ENCODE measurements at places on chromosomes 2 and 18.

- no peak for DNase-seq
Observed at GRCh38 chr2:231034291-231034882, 2.9 kb upstream of the C2orf72 start.

- DNase-seq: no peak
Observed at GRCh38 chr2:199458009-199458805, 468 bp upstream of the SATB2 start.

GRCh38 chr2:226154610-226155009 lies 645.0 kb downstream of the IRS1 start:
- no peak for DNase-seq

GRCh38 chr2:166376488-166376828 lies 714 bp upstream of the SCN9A start:
- no peak for DNase-seq

DNA sequence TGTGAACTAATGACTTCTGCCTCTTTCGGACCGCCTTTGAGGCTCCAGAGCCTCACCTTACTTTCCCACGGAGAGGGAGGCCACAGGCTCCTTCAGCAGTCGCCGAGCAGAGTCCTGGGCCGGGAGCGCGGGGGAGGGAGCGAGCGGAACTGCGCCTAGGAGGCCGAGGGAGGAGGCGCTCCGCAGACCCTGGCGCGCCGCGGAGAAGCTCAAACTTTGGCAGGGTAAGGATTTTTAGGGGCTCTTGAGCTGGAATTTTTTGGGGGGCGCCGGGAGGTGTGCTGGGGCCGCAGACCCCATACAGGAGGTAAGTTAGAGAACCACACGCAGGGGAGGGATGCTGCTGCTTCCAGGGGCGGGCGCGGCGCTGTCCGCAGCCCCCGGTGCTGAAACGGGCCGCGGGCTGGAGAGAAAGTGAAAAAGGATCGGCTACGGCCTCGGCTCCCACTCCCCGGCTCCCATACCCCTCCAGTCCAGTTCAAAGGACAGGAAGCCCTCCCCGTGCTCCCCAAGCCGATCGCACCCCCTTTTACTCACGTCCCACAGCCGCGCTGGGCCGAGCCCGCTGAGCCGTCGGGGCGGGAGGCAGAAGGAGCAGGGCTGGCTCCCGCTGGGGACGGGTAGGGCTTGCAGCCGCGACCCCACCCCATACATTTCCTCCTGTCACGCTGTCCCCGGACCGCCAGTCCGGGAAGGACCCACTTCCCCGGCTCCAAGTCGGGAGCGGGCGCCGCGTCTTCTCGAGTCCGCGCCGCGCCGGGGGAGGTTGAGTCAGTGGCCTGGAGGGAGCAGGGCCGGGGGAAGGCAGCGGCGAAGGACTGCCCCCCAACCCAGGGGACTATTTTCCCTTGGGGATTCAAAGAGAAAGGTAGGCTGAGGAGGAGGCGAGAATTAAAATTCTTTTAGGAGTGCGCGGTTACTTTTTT lies at the start of gene CNGA3:
TSS of gene CNGA3 (plus strand) at position 146 of the 926 bp plus-strand sequence. CDS start 23,520 bp downstream, outside the sequence.
- DNase-seq: no peak

GRCh38 chr2:3523551-3524041 lies 4.3 kb upstream of the ADI1 start:
- no peak for DNase-seq

DNA sequence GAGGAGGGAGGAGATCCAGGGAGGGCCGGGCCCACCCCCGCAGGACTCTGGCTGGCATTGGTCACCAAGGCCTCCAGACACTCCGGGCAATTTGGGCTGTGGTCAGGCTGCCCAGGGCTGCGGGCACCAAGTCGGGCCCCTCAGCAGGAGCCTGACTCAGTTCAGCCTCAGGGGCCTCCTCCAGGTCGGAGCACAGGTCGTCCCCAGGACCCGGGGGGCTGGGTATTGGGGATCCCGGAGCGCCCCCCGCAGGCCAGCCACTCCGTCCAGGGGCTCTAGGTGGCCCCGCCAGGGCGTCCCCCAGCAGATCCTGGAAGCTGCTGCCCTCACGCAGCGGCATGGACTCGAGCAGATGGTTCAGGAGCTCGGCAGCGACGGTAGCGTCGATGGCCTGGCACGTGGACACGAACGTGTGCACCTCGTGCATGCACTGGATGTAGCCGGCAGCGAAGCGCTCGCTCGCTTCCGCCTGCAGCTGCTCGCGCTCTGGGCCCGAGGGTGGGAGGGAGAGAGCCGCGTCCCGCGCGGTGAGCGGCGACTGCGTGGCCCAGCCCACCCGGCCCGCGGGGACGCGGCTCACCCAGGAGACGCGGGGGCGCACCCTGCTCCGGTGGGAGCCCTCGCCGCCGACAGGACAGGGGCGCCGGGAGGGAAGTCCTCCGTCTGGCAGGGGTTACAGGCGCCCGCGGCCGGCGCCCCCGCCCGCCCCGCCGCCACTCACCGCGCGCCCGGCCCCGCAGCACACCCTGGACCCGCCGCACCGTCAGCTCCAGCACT lies 884 bp downstream of the HES6 start:
- DNase-seq: no peak

- DNase-seq: no peak
Observed at GRCh38 chr18:31688606-31689005, 4.2 kb upstream of the B4GALT6 start.

- no peak for DNase-seq
Observed at GRCh38 chr2:240955306-240956170, 42.9 kb upstream of the SNED1 start.

GRCh38 chr2:180715044-180715443 lies 265.4 kb upstream of the UBE2E3 start:
- no peak for DNase-seq

DNA sequence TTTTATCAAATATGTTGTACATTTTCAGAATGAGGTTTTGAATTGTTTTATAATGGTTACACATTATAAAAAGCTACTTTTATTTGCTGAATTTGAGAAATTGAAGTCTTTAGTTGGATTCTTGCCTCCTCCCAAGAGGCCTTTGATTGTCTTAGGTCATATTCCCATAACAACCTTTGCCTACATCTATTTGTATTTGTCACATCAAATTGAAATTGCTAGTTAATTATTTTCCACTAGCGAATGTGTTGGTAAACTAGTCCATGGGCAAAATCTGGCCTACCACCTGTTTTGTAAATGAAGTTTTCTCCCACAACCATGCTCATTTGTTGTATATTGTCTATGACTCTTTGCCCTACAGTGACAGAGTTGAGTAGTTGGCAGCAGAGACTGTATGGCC lies 60.4 kb downstream of the CCDC138 start:
- DNase-seq: no peak

GRCh38 chr2:60262178-60262577 lies 291.3 kb downstream of the BCL11A start:
- DNase-seq: no peak

GRCh38 chr2:235234736-235235135 lies 259.1 kb upstream of the AGAP1 start:
- no peak for DNase-seq

GRCh38 chr18:71237641-71238040 lies 948.8 kb downstream of the SOCS6 start:
- DNase-seq: no peak

GRCh38 chr18:2921778-2922177 lies 75.0 kb downstream of the EMILIN2 start:
- DNase-seq: no peak

DNA sequence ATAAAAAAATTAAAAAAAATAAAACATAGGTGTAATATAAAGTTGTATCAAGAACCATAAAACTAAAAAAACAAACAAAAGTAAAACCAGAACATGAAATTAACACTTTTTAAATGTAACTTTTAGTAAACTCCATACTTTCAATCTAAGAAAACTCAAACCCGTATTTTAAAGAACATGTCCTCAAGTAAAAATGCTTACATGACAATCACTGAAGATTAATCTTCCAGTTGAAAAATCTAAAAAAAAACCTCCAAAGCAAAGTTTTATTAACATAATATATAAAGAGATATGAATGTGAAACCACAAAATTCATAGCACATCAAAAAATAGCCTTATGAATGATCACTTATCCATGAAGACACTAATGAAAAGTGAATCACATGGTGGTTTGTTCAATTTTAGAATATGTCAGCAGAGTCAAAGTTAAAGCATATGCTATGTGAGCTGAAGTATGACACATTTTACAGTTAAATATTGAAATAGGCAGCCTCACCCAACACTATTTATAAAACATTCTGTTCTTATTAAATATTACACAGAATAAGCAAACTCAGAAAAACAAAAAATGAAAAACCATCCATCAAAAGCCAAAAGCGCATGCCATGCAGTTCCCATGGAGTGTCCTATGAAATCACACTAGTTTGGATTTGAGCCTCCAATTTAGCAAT lies 23.1 kb upstream of the CHAC2 start:
- DNase-seq: no peak

DNA sequence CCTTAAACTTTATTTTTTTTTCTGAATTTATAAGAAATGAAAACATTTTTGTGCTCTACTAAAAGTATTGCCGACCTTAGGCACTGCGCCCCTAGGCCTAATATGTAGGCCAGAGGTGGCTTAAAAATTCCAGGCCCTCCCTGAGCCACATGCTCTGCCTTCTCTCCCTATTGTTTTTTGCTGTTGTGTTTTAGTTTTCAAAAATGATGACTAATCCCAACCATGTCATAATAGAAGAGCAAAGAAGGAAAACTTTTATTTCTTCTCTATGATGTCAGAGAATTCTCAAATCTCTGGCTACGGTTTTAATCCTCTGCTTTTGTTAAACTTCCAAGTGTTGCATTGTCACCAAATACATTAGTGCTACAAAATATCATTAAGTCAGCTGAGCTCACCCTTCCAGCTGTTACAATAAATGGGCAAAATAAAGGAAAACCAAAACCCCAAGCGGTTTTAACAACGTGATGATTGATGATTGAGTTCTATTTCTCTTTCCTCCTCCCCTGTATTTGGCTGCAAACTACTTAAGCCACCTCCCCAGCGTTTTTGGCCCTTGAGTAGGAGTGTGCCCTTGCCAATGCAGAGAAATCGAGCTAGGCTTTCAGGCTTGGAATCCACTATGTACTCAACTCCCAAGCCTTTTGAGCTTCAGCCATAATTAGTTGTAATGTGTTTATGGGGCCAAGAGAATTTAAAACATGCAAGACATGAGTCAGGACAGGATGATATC lies 163.5 kb upstream of the POU3F3 start:
- DNase-seq: no peak

GRCh38 chr2:7044253-7045250 lies 127.3 kb downstream of the RNF144A start:
- DNase-seq: peak; percentile 46

- no peak for DNase-seq
Observed at GRCh38 chr2:115057473-115057872, 615.0 kb downstream of the DPP10 start.

GRCh38 chr18:63858456-63858855 lies 29.0 kb upstream of the SERPINB2 start:
- DNase-seq: no peak

- DNase-seq: no peak
Observed at GRCh38 chr2:1766425-1766824, 22.1 kb upstream of the PXDN start.

DNA sequence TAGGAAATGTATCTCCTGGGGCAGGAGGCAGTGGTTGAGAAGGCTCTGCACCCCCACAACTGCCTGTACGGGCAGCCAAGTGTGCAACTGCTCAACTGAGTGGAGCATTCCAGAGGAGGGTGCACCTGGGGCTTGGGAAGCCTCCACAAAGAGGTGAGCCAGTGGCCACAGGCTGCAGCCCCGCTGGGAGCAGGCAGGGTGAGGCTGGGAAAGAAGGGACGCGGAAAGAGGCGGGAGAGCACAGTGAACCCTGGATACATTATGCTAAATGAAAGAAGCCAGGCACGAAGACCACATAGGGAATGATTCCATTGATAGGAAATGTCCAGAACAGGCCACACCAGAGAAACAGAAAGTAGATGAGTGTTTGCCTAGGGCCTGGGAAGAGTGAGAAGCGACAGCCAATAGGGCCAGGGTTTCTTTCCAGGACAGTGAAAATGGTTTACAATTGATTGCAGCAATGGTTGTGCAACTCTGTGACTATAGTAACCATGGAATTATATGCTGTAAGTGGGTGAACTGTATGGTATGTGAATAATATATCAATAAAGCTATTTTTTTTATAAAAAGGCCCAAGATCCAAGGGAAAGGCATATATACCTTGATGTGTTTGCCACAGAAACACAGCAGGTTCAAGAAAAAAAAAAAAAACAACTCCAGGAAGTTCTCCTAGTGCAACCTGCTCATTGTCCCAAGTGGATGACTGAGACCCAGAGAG lies 82.4 kb downstream of the DDX1 start:
- DNase-seq: no peak

GRCh38 chr2:238362626-238363025 lies 42.3 kb downstream of the TRAF3IP1 start:
- DNase-seq: no peak

DNA sequence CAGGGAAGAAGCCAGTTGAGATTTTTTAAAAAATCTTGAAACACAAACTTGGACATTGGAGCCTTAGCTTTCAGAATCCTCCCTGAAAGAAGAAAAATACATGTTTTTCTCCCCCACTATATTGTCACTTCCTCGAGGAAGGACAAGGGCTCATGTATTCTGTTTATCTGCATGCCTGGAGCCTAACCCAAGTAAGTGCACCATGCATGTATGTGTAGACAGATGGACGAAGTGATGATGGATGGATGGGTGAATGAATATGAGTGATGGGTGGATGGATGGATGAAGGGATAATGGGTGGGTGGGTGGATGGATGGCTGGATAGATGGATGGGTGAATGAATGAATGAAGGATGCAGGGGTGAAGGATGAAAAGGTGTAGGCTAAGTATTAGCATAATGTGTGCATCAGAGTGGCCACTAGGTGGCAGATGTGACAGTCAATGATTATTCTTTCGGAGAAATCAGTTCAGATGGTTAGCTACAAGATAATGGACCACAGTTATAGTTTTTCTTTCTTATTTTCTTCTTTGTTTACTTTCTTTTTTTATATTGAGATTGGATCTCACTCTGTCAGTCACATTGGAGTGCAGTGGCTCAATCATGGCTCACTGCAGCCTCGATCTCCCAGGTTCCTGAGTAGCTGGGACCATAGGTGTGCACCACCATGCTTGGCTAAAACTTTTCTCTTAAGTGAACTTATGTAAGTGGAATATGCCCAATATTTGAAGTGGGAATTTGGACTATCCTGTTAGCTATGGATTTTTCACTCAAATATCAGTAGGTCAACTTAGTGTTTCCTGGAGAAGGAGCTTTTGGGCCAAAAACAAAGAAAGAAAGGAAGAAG lies 18.5 kb upstream of the CCDC93 start:
- DNase-seq: peak; percentile 21

DNA sequence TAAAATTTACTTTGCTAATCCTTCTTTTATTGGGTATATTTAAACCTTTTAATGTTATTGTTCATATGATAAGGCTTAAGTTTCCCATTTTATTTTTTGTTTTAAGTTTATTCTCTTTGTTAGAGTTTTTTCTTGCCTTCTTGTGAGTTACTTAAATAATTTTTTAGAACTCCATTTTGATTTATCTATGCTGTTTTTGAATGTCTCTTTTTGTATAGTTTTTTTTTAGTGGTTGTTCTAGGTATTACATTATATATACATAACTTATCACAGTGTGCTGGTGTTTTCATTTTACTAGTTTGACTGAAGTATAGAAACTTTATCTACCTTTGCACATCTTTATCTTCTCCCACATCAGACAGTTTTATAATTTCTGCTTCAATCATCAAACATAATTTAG lies 49.4 kb upstream of the TGFA start:
- DNase-seq: no peak

- no peak for DNase-seq
Observed at GRCh38 chr2:46780411-46780800, 135.2 kb downstream of the MCFD2 start.

All from stimulated activated CD4-positive, alpha-beta T cell treated with anti-CD3 and anti-CD28 coated beads, TNF-alpha, amount 100 ng/mL, for 24 hours (primary cell).